ENCODE measurements at places on chromosomes 1 and 21. TPM values are rescaled to one million over a fixed set of nuclear protein-coding genes. Genes with fewer than 3 reads are reported as not detected.

Gene CLDN17
- not detected for total RNA-seq

GRCh38 chr1:114114185-114115094, 39.2 kb downstream of the SYT6 start:
- H3K4me1 ChIP-seq, result no peaks in the 10 kb centered on the region
- no peak overlapping the region for H3K27ac ChIP-seq
- no peak for DNase-seq
- H3K4me3 ChIP-seq, result no peak overlapping the region

DNA sequence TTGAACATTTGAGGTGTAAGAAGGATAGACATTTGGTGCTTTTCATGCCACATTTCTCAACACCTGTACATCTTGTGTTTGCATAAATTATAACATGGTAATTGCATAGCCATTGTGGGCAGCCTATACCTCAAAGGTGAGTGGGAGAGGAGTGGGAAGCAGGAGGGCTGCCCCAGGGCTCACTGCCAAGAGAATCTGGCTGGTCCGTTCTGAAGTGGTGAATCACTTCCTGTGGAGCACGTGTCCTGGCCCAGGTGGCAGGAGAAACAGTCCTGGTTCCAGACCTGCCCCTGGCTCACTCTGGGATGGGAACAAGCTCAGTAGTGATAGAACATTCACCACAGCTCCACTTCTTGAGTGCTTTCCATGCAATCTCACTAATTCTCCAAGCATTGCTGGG, 11.6 kb upstream of the OLFML2B start:
- H3K4me3 ChIP-seq, result no peak overlapping the region
- DNase-seq, result no peak

- H3K36me3 ChIP-seq, result no peaks in the 10 kb centered on the region
- H3K27me3 ChIP-seq, result no peaks in the 10 kb centered on the region
- no peaks in the 10 kb centered on the region for H3K4me1 ChIP-seq
- no peak for DNase-seq
- no peak overlapping the region for H3K4me3 ChIP-seq
- no peak overlapping the region for H3K27ac ChIP-seq
Measured at GRCh38 chr1:3785456-3786157, 10.7 kb downstream of the LRRC47 start.

GRCh38 chr21:44892536-44893277, 19.2 kb upstream of the PTTG1IP start:
- H3K36me3 ChIP-seq, result peaks cover 59% of the 10 kb centered on the region
- H3K4me1 ChIP-seq, result peaks cover 3% of the 10 kb centered on the region
- no peaks in the 10 kb centered on the region for H3K27me3 ChIP-seq
- H3K4me3 ChIP-seq, result no peak overlapping the region
- H3K27ac ChIP-seq, result no peak overlapping the region

DNA sequence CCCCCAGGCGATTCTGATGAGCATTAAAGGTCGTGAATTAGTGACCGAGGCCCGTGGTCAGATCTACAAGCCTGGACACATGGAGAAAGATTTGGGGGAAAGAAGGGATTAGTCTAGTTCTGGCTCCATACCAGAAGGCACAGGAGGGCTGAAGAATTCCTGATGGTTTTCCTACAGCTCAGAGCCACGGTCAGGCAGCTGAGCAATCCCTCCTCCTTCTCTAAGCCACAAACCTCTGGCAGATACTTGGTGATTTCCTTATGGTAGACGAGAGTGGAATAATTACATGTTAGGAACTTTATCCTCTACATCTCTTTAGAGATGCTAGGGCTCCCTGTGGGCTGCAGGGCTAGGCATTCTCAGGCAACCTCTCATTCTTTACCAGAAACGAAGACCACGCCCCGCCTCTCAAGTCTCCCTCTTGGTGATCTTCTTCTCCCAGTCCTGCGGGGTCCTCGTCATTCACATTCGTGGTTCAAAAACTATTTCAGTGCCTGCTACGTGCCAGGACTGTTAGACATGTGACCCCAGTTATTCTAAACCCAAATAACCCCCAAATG, 20.5 kb upstream of the ZBTB18 start:
- no peak overlapping the region for H3K27ac ChIP-seq
- H3K4me3 ChIP-seq, result no peak overlapping the region
- no peak for DNase-seq
- no peaks in the 10 kb centered on the region for H3K27me3 ChIP-seq

DNA sequence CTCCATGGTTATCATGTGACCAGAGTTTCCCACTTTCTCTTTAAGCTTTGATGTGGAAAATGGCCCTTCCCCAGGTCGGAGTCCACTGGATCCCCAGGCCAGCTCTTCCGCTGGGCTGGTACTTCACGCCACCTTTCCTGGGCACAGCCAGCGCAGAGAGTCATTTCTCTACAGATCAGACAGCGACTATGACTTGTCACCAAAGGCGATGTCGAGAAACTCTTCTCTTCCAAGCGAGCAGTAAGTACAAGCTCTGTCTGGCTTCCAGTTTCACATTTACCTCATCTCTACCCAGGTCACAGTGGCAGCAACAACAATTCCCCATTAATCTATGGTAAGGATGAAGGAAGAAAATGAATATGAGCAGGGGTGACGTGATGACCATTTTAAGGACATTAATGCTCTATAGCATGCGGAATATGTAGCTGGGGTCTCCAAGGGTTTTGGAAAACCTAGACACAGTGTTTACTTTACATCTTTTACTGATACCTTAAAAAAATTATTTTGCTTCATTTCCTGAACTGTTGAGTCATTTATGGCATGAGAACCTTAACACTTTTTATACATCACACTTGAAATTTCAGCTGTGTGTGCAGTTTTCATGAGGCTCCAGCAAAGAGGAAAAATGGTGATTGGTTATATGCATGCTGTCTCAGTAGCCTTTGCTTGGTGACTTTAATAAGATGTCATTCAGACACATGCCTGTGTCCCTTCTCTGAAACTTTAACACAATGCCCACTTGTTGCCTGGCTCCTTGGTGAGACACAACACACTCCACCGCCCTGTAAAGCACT, 286.3 kb upstream of the SGIP1 start:
- no peaks in the 10 kb centered on the region for H3K4me1 ChIP-seq
- H3K36me3 ChIP-seq, result no peaks in the 10 kb centered on the region
- no peak overlapping the region for H3K27ac ChIP-seq
- peak overlapping the region; percentile 8 for H3K4me3 ChIP-seq
- no peaks in the 10 kb centered on the region for H3K27me3 ChIP-seq
- peak; percentile 23 for DNase-seq

- no peaks in the 10 kb centered on the region for H3K36me3 ChIP-seq
- DNase-seq, result no peak
Measured at GRCh38 chr1:30446095-30446494, 277.3 kb downstream of the MATN1 start.

GRCh38 chr1:45089711-45090110, 77.7 kb downstream of the UROD start:
- DNase-seq, result no peak
- no peaks in the 10 kb centered on the region for H3K27me3 ChIP-seq

DNA sequence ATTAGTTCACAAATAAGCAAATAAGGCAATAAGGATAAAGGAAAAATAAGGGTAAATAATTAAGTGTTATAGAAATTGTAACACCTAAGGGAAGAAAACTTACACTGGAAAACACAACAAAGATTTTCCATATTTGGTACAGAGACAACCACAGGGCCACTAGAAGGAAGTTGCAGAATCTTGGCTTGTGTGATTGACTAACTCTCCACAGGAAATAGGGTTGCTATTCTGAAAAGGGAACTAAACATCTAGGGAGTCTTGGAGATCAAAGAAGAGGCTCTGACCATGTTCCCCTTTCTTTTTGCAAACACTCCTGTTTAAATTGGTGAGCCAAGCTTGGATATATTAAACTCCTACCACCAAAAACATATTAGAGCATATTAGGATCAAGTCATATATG, 59.1 kb downstream of the APCS start:
- no peak overlapping the region for H3K27ac ChIP-seq
- H3K27me3 ChIP-seq, result no peaks in the 10 kb centered on the region
- H3K4me1 ChIP-seq, result no peaks in the 10 kb centered on the region
- no peak for DNase-seq
- H3K4me3 ChIP-seq, result no peak overlapping the region

- H3K4me3 ChIP-seq, result no peak overlapping the region
- no peaks in the 10 kb centered on the region for H3K4me1 ChIP-seq
- H3K27me3 ChIP-seq, result no peaks in the 10 kb centered on the region
- no peak overlapping the region for H3K27ac ChIP-seq
- no peaks in the 10 kb centered on the region for H3K36me3 ChIP-seq
- no peak for DNase-seq
Measured at GRCh38 chr1:48691429-48692001, 85.2 kb downstream of the BEND5 start.
